ENCODE measurements at places on chromosomes 1 and 21.

GRCh38 chr1:30129001-30129408 is 594.4 kb downstream of the MATN1 start:
- no peak for DNase-seq

DNA sequence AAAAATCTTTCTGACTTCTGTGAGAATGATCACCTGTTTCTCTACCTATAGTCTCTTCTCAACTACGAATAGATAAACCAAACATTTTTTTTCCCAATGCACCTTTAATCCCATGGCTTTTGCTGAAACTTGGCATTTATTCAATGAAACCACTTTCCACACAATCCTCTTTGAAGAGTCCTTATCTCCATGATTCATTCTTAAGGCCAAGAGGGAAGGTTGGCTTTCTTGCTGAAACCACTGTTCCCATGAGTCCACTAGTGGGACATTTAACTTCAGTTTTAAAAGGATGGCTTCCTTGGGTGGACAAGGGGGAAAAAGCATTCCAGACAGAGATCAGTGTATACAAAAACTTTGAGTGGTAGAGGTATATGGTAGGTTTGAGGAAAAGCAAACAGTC is 73.6 kb downstream of the CRB1 start:
- no peak for DNase-seq

DNA sequence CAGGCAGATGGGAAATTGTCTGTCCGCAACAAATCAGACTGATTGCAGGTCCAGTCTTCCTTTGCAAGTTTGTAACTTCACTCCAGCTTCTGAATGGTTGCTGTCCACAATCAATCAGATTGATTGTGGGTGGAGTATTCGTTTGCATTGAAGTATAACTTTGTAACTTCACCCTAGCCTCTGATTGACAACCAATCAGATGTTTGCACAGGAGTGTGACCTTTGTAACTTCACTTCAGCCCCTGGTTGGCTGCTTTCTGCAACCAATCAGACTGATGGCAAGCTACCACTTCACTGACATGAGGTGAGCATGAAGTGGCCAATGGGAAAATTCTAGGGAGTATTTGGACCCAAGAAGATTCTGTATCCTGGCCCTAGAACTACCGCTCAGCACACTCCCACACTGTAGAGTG is 25.7 kb downstream of the OR10J1 start:
- DNase-seq: no peak

GRCh38 chr1:174700775-174701174 is 253.0 kb downstream of the GPR52 start:
- no peak for DNase-seq

GRCh38 chr1:104630567-104631149 is 881.0 kb downstream of the AMY1C start:
- DNase-seq: no peak

GRCh38 chr1:23581219-23581618 is 21.9 kb upstream of the ID3 start:
- no peak for DNase-seq

DNA sequence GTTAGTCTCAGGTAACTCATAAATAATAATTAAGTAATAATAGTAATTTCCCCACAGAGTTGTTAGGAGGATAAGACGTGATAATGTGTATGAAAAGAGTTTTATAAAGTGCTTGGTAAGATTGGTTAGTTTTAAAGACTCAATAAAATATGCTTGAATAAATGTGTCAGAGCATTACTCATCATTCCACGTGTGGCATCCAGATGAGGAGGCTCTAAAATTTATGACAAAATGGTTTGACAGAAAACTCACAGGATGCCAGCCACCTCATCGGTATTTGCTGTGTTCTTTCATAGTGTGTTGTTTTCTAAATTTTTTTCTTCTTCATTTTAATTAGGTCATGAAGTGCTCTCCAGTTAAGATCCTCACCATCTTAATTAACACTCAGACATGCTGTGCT is 19.1 kb upstream of the SPAG17 start:
- no peak for DNase-seq

DNA sequence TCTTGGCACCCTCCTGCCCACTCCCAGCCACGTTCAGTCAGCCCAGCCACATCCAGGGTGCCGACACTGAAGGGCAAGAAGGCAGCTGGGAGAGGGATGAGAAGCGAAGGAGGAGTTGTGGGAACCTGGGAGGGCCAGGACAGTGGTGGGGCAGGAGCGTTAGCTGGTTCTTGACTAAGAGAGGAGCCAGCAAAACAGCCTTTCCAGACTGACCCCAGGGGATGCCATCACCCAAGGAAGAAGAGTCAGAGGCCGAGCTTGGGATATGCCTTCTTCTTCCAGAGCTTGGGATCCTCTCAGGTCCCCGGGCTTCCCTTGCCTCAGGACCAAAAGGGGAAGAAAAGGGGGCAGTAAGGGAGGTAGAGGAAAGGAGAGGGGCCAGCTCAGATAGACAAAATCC is 7.2 kb downstream of the INKA2 start:
- no peak for DNase-seq

DNA sequence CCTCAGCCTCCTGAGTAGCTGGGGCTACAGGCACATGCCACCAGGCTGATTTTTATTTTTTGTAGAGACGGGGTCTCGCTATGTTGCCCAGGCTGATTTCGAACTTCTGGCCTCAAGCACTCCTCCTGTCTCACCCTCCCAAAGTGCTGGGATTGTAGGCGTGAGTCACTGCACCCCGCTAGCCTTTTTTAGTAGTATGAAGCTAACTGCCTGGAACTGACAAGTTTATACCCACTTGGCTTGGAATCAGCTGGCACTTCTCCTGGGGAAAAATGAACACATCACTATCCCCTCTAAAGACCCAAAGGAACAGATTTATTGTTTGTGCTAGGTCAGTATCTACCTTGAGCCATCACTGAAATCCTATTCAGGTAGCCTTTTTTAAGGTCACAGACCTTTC is 19.0 kb downstream of the TMEM63A start:
- DNase-seq: no peak

GRCh38 chr1:158998037-158998780 is 11.5 kb upstream of the IFI16 start:
- DNase-seq: no peak
